ENCODE measurements at places on chromosomes 2 and 18. TPM values are rescaled to one million over a fixed set of nuclear protein-coding genes. Genes with fewer than 3 reads are reported as not detected.

The DARS1 gene
- 67.3 TPM for total RNA-seq

The NAT8 gene
- total RNA-seq: not detected

The HOXD3 gene
- 0.30 TPM for total RNA-seq

The MYOM1 gene
- total RNA-seq: 611 TPM

The SLC16A14 gene
- 5.4 TPM for total RNA-seq

The HADHB gene
- total RNA-seq: 1,782 TPM

The SERPINB4 gene
- not detected for total RNA-seq

The CNDP2 gene
- total RNA-seq: 66.4 TPM

The GPAT2 gene
- total RNA-seq: 6.1 TPM

The CXCR4 gene
- 3.1 TPM for total RNA-seq

The RAB6C gene
- total RNA-seq: 0.16 TPM

The MYO5B gene
- 0.89 TPM for total RNA-seq

The EPC2 gene
- 18.6 TPM for total RNA-seq

The SLC14A1 gene
- total RNA-seq: 24.9 TPM

GRCh38 chr2:457262-457661, 169.4 kb upstream of the ALKAL2 start:
- no peak for DNase-seq

DNA sequence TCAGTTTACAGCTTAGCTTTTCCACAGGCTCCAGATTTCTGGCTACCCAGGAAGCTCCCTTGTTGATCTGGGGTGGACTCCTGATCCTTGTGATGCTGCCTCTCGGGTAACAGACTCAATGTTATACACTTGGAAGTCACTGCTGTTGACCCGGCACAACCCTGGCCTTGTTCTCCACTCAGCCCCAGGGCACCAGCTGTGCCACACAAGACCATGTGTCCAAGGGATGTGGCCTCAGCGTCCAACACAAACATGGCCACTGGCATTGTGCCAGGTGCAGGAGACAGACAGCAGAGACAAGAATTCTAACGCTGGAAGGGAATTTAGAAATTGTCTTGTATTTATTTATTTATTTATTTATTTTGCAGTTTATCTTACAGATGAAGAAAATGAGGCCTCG, 39.0 kb upstream of the PPP4R1 start:
- DNase-seq: peak; percentile 74

DNA sequence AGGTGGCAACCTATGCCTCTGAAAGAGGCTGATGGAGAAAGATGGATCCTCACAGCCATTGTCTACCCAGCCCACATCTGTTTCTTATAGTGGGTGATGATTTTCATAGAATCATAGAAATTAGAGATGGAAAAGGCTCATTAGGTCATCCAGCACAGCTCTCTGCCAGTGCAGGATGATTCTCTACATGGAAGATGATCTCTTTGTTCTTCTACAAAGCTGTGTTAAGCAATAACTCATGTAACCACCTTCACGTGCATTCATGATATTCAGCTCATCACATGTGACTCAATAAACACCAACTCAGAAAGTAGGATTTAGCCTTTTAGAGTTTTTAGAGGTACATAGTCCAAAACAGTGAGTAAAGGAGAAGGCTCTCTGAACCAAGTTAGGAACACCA, 539.4 kb upstream of the ID2 start:
- no peak for DNase-seq

- no peak for DNase-seq
These were observed 238.8 kb downstream of the SMAD2 start for GRCh38 chr18:47691611-47692010.

GRCh38 chr2:234249034-234249735, 198.7 kb downstream of the SPP2 start:
- DNase-seq: no peak

GRCh38 chr2:46878886-46879285, 36.7 kb downstream of the MCFD2 start:
- peak; percentile 84 for DNase-seq

DNA sequence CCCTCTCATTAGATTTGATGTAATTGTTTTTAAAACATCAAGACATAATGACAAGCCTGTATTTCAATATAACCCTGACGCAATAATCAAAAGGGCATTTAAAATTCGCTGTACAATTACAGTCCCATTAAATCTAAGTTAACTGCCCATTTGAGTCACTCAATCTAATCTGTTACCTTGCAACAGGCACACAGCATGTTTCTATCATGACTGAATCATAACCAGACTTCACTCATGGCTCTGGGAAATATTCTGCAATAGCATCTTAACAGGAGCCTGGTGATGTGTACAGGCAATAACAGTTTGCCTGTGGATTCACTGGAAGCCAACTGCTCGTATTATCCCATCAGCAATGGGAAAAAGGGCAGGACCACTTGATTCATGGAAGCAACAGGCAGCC, 142.3 kb upstream of the NCKAP5 start:
- DNase-seq: no peak

GRCh38 chr2:58313926-58314325, 72.8 kb upstream of the FANCL start:
- no peak for DNase-seq

GRCh38 chr2:95301876-95302641, 4.9 kb downstream of the KCNIP3 start:
- no peak for DNase-seq

DNA sequence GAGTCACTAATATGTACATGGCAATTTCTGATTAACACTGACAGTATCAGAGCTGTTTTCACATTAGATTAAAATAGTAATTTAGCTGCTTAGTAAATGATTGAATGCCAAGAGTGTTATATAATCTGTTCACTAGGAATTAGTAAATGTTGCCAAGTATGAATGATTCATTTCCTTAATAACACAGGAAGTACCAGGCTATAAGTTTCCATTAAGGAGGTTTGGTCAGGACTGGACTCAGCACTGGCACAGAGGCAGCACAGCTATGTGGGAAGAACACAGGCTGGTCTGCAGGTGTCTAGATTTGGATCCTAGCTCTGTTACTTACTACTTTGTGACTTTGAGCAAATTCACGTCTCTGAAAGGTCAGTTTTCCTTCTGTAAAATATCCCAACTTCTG, 97.2 kb downstream of the TDRD15 start:
- DNase-seq: no peak

DNA sequence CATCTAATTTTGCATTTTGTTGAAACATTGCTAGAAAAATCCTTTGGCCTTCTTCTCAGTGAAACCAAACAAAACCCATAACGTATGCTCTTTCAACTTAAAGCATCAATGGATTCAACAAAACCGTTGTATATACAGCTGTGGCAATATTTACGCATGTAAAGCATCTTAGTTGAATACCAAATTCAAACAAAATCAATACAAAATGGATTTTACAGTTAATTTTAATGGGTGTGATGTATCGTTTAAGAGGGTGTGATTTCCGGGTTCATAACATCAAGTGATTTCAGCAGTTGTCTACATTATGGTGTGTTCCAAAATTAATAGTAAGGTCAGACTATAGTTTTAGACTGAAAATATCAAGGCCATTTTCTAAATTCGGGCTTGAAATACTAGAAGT, 198.2 kb downstream of the TGIF1 start:
- no peak for DNase-seq

GRCh38 chr2:29747786-29748470, 173.5 kb downstream of the ALK start:
- DNase-seq: no peak

DNA sequence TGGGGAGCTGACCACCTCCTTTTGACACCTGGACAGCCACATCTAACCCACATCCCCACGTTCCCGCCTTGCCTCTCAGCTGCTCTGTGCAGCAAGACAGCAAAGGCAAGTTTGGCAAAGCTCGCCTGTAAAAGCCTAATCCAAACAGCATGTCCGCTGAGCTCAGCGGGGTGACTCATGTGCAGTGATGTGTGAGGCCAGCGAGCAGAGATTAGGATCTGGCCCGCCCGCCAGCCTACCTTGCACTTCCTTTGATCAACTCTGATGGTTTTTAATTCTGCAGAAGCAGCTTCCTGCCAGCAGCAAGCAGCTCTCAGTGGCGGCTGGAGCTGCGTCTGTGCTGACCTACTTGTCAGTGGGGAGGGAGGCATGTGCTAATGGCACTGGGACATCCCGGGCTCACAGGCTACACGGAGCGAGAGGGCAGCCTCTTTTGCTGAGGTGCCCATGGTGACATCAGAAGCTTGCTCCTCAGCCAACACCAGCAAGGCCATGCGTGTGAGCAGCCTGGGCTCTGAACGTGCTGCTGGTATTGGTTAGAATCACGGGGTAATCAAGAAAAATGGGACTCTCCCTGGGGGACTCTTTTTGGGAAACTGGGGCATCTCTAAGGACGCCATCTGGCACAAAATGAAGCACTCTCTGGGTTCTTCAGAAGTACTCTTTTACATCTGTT, 36.0 kb upstream of the EML4 start:
- DNase-seq: peak; percentile 85

DNA sequence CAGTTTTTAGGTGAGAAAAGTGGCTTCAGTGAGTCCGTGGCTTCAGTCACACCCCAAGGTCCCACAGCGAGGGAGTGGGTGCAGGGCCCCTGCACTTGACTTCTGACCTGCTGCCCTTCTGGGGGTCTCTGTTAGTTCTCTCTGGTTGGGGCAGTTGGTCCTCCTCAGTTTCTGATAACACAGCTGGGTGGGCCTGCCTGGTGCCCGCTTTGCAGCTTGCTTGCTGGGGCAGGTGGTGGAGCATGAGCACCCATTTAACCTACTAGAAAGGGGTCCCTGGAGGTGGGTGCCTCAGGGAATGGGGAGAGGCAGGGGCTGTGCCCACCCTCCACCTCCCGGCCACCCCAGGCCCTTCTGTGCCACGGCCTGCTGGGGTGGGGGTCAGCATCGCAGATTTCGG, 83.2 kb downstream of the ASB1 start:
- DNase-seq: no peak

- DNase-seq: no peak
These were observed 3.4 kb upstream of the GFPT1 start for GRCh38 chr2:69390471-69390870.

GRCh38 chr2:163419000-163419830, 316.6 kb downstream of the FIGN start:
- DNase-seq: no peak

DNA sequence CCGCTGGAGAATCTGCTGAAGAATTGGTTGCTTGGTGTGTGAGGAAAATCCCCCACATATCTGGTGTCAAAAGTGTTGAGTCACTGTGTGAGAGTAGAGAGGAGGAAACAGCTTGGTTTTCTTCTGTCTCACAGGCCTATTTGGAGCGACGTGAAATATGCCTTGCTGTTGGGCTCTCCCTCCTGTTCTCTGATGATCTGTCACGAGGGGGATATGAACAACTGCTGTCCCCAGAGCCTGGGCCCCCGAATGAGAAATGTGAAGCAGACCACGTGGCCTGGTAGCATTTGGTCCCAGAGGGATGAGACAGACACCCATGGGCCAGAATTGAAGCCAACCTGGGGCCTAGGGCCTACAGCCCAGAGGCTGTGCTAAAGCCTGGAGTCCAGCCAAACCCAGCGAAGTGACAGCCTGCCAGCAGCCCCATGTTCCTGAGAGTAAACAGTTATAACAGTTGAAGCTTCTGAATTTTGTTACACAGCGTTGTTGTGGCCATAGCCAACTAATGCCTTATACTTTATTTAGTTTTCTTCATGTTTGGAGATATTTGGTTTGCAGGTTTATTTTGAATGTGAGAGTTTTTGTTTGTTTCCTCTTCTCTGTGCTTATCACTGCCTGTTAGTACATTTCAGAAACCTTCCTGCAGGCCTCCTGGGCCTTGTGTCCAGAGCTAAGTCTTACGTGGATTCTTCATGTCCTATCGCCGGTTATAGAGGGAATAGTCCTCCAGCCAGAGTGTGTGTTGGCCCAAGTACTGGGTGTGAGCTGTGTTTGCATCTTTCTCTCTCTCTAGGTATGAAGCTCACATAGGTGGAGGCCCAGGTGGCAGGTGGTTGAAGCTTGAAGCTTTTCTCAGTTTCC, 18.7 kb upstream of the COLEC12 start:
- peak; percentile 78 for DNase-seq

DNA sequence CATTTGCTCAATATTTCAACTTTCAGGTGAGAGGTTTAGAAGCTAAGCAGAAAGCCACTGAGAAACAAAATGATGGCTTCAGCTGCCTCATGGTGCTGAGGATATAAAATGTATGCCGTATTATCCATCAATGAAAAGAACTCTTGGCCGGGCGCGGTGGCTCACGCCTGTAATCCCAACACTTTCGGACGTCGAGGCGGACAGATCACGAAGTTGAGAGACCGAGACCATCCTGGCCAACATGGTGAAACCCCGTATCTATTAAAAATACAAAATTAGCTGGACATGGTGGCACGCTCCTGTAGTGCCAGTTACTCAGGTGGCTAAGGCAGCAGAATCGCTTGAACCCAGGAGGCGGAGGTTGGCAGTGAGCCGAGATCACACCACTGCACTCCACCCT, 6.0 kb upstream of the SYT4 start:
- DNase-seq: no peak

GRCh38 chr2:173159791-173160463, 84.3 kb downstream of the MAP3K20 start:
- DNase-seq: peak; percentile 91

- DNase-seq: no peak
These were observed 164.1 kb downstream of the GREB1L start for GRCh38 chr18:21406116-21406515.

GRCh38 chr2:125710561-125710960, 945.4 kb upstream of the GYPC start:
- DNase-seq: no peak

DNA sequence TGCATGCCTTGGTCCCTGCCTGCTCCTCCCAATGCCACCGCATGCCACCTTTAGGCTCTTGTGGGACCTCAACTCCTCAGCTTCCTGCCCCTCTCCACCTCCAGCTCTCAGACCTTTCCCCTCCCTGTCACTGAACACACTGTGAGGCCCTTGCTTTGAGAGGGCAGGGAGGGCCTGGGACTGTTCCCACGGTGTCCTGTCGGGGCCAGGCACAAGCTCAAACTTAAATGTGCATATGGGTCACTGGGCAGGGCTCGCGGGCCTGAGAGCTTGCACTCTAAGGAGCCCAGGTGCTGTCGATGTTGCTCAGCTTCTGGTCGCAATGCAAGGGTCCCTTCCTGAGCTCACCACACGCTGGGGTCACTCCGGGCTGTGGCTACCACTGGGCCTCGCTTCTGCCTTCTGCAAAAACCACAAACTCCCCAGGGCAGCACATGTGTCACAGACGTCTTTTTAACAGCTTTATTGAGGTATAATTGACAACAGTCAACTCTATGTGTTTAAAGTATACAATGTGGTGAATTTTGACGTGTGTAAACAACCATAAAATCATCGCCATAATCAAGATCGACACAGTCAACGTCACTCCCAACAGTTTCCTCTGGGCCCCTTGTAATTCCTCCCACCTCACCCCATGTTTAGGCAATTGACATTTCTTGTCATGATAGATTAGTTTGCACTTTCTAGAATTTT, 11.9 kb upstream of the B3GNT7 start:
- no peak for DNase-seq

Data from Right ventricle myocardium inferior (tissue), 1 donor.